ENCODE measurements at places on chromosomes 12 and 14. TPM values are rescaled to one million over a fixed set of nuclear protein-coding genes. Genes with fewer than 3 reads are reported as not detected.

Gene APOF
- not detected for total RNA-seq

Gene CLEC1B
- not detected for total RNA-seq

Gene MYF6
- not detected for total RNA-seq

DNA sequence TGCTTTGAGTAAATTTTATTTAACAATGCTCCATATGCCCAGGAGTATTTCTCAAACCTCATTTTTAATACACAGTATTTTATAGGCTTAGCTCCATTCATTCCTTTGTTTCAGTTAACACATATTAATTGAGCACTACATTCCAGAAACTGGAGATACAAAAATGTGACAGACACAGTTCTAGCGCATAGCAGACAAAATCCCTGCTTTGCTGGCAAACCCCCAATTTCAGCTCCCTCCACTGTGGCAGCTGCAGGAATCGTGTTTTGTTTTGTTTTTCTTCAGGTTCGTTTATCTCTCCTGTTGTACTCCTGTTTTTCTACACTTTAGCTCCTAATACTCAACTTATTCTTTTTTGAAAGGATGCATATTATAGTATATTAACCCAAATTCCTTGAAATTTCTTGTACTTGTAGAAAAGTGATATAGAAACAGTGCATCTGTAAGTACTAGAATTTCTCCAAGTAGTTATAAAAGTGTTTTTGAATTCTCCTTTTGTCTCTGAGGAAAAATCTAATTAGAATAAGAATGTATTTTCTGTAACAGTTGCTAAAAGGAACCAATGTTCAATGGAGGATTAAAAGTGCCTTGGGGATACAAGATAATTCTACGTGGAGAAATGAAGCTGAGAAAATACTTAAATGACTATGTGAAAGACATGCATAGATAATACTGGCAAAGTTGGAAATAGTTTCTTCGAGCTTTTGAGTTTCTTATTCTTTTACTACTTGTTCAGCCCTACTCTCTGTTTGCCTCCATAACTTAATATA lies 6.4 kb upstream of the RAB21 start:
- no peak for DNase-seq

GRCh38 chr14:60856111-60856510 lies 121.5 kb downstream of the MNAT1 start:
- no peak for DNase-seq

DNA sequence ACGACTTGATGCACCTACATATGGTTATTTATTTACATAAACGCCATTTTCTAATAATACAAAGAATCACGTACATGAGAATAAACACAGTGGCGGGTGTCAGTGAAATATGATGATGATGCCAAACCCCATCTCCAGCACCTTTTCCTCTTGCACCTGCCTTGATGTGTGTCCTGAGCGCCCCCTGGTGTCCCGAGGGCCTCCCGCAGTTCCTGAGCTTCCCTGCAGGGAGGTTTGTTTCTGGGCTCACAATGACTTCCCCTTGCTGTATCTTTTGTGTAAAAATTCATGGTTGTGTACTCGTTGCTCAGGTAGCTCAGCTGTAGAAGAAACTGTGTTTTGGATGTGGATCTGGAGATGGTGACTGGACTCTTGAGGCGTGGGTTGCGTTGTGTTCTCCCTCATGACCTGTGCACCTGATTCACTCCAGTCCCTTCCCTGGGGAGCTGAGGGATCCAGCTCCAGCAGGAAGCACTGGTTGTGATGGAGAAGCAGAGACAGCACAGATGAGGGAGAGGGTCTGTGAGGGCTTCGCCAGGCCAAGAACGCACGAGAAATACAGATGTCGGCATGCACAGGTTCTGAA lies 1037.8 kb downstream of the TMEM121 start:
- peak; percentile 57 for DNase-seq

DNA sequence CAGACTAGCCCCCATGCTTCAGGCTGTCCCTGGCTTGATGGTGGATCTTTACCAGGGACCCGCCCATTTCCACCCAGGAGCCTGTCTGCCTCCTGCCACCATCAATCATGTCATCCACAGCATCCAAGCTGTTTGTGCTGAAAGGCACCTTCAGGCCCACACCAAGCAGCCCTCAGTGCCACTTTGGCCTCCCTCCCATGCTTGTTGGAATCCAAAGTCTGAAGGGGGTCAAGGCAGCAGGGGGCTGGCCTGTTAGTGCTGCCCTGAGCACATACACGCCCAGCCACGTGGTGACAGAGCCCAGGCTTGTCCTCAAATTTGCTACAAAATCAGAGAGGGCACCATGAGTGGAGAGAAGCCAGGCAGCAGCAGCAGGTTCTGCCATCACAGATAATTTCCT lies 1146.8 kb downstream of the FSCB start:
- no peak for DNase-seq

DNA sequence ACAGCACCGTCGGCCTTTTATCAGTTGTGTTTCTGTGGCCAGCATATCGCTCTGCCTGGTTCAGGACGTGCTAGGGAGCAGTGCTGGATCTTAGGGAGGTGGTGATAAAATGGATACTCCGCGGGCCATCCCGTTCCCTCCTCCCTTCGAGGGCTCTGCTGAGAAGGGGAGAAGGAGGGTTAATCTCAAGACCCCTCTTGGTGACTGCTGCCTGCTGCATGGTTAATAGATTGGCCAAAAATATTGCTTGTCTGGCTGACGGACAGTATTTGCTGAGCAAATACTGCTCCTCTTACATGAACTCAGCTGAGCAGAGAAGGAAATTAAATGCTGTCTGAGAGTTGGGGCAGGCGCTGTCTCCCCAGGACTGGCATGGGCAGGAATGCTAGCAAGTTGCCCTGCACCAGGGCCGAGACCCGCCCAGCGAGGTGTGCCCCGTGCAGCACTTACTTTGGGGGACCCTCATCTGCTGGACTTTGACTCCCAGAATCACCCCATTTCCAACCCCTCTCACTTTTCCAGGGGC lies 1.2 kb downstream of the FBRSL1 start:
- no peak for DNase-seq

GRCh38 chr14:47651337-47651736 lies 24.1 kb downstream of the MDGA2 start:
- DNase-seq, result no peak

DNA sequence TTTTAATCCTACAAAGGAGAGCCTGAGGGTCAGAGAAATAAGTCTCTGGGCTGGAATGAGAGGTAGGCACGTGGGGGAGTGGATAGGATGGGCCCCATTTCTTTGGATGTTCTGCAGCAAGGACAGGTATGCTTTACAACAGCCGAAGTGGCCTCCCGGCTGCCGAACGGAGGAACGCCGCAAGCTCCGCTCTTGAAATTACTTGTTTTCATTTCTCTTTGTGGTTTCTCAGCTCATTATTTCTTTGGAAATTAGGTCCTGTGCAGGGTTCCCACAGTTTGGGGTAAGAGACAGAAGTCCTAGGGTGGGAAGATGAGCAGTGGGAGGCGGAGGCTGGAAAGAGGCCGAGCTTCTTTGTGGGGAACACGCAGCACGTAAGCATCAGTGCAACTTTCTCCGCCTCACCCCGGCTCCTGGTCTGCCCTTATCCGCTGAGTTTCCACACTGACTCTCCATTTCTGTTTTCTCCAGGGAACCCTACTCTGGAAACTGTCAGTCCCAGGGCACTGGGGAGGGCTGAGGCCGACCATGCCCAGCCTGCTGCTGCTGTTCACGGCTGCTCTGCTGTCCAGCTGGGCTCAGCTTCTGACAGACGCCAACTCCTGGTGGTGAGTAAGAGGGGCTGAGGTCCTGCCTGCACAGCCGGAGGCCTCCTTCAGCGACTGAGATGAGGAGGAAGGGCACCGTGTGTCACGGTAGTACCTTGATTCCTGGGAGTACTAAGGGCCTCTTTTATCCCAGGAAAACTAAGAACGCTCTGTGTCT lies 2.0 kb downstream of the WNT5B start:
- DNase-seq, result no peak
